ENCODE measurements at places on chromosomes 4 and X.

- no peak for DNase-seq
Observed at GRCh38 chr4:38889143-38889542, 21.5 kb downstream of the FAM114A1 start.

- DNase-seq = peak; percentile 18
Observed at GRCh38 chrX:65035446-65035770, 59.2 kb upstream of the ZC4H2 start.

DNA sequence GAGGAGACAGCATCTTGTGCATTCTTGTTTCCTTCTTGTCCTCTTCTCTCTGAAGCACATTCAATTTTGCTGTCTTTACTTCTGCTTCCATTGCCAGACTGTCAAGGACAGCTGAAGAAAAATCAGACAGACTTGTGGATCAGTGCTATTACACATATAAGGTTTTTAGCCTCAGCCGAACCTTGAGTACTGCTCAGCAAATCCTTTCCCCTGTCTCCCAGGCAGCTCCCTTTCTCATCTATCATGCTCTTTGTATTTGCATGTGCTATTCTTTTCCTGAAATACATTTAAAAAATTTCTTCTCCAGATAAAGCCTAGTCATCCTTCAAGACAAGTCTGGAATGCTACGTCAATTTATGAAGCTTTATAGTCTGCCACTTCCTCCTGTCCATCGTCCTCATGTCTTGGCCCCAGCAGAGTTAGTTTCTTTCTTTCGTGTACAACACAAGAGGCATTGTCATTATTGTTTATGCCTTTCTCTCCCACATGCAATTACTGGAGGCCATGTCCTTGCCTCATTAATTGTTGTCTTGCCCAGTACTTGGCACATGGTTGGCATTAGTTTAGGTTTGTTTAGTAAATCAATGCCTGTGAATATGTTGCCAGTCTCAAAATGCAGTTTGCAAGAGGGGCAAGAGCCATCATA lies 45.1 kb downstream of the ADGRL3 start:
- DNase-seq = no peak

GRCh38 chrX:110403441-110404238 lies 45.0 kb downstream of the RTL9 start:
- no peak for DNase-seq

- no peak for DNase-seq
Observed at GRCh38 chr4:43754566-43754965, 694.0 kb downstream of the KCTD8 start.

- DNase-seq = no peak
Observed at GRCh38 chrX:45900766-45901615, 644.2 kb downstream of the ZNF674 start.

DNA sequence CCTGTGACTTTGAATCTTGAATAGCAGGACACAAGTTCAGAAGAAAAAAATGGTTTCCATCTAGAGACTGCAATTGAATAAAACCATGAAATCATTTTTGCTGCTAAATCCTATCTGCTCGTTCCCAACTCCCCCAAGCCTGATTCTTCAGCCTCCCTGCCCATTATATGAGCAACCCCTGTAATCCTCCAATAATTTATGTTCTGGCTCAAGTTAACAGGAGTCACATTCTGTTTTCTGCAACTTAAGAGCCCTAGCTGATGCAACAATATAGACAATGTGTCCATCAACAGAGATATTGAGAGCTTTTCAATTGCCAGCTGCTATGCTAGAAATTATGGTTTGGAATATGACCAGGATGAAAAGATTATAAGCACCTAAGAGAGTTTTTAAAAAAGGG lies 84.1 kb downstream of the LDB2 start:
- DNase-seq = no peak

DNA sequence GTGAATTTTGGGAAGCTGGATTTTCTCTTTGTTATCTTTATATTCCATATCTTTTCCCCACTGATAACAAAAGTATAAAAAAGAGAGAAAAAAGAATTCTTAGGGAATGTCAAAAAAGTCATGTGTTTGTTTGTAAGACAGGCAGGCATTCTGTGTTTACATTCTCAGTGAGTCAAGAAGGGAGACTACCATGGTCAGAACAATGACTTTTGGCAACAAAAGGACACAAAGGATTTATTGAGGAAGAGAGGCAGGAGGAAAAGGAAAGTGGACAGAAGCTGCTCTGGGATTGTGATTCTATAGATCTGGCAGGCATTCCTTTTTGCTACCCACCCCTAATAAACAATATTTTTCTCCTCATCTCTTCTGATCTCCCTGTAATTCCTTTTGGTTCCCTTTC lies 5.9 kb upstream of the ANK2 start:
- DNase-seq = no peak

- no peak for DNase-seq
Observed at GRCh38 chr4:13455411-13455810, 28.7 kb downstream of the RAB28 start.

- no peak for DNase-seq
Observed at GRCh38 chr4:16988814-16989213, 90.4 kb upstream of the LDB2 start.

- DNase-seq = no peak
Observed at GRCh38 chr4:47490550-47490949, 5.5 kb downstream of the ATP10D start.

GRCh38 chr4:77093401-77093800 lies 17.6 kb upstream of the CCNI start:
- no peak for DNase-seq

Data from stimulated activated CD4-positive, alpha-beta T cell treated with anti-CD3 and anti-CD28 coated beads, Interleukin-1b, Interleukin-23, amount 100 ng/mL, for 48 hours (primary cell).